ENCODE measurements at places on chromosomes 4 and X.

DNA sequence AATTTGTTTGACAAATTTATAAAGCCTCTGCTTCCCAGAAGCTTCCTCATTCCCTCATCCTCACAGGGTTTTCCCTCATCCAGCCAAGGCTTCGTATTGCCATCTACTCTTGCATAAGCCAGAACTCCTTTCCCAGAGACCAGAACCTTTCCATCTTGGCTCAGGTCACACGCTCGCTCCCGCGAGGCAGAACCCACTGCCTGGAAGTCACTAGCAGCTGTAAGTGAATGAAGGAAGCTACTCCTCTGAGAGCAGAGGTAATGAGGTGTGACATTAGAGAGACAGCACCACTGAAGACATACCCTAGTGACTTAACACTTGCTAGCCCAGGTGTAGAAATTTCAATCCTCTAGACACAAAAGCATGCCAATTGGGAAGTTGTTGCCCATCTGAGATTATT lies 52.5 kb downstream of the LHFPL1 start:
- no peak for DNase-seq

DNA sequence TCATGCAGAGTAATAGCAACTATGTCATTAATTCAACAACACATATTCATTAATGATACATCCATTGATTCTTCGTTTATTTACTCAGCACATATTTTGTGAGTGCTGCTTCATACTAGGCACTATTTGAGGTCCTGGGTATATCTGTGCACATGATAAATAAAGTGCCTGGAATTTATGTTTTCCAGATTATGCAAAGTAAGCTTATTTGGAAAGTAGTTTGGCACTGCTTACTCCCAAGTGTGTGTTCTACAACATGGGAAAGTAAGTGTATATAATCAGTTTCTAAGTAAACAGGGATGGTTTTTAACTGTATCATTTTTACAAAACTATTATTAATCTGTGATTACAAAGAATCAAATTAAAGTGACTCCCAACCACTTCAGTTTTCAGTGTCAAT lies 16.8 kb upstream of the EPGN start:
- no peak for DNase-seq

GRCh38 chr4:113327494-113327893 lies 278.0 kb downstream of the ANK2 start:
- no peak for DNase-seq

- no peak for DNase-seq
These were observed 95.4 kb upstream of the GPR50 start for GRCh38 chrX:151081016-151081415.

GRCh38 chr4:101870874-101871273 lies 80.3 kb downstream of the BANK1 start:
- DNase-seq, result no peak

- no peak for DNase-seq
These were observed 69.1 kb downstream of the FAM53A start for GRCh38 chr4:1614854-1615595.

DNA sequence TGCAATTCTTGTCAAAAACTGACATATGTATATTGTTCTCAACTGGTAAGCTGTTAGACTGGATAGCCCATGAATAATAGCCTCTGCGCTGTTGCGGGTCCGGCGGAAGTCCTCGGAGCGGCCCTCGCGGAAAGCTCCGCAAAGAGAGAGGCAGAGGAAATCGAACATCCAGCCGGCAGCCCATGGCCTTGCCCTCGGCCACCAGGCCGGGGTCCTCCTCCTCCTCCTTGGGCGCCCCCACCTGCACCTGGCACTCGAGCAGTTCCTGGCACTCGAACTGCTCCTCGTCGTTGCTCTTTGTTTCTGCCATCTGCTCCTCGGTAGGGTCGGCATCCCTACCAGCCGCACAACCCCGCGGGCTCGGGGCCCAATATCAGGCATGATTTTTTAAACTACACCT lies 1176.3 kb downstream of the PCDH18 start:
- no peak for DNase-seq

DNA sequence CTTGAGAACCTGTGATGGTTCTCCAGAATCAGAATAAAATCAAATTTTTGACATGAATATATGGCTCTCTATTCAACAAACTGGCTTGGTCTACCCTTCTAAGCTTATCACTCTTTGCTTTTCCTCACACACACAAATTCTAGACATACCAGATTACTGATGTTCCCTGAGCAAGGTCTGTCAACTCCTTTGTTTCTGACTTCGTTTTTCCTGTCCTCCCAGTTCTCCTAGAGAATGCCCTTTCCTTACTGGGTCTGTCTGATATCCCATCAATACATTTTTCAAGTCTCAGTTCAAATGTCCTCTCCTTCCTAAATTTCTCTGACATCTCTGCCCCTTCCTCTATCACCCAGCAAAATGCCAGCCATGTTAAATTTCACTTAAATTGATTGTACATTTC lies 202.1 kb upstream of the IGFBP7 start:
- DNase-seq, result no peak

GRCh38 chr4:56186808-56187523 lies 200.3 kb downstream of the AASDH start:
- DNase-seq, result no peak

DNA sequence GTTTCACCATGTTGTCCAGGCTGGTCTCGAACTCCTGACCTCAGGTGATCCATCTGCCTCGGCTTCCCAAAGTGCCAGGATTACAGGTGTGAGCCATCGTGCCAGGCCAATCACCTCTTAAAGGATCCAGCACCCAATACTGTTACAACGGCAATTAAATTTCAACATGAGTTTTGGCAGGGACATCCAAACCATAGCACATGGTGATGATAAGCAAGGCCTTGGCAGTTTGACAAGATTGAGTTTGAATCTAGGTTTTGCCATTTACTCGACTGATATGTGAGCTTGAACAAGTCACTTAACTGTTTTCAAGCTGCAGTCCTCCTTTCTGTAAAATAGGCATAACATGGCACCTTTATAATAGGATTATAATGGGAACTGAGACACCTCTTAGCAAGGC lies 84.1 kb downstream of the GPR82 start:
- no peak for DNase-seq

- no peak for DNase-seq
These were observed 83.6 kb upstream of the GUCY1A1 start for GRCh38 chr4:155582971-155583437.

GRCh38 chrX:45872480-45872879 lies 671.8 kb upstream of the DIPK2B start:
- DNase-seq, result no peak

GRCh38 chrX:28022371-28022770 lies 41.1 kb upstream of the DCAF8L1 start:
- DNase-seq, result no peak

DNA sequence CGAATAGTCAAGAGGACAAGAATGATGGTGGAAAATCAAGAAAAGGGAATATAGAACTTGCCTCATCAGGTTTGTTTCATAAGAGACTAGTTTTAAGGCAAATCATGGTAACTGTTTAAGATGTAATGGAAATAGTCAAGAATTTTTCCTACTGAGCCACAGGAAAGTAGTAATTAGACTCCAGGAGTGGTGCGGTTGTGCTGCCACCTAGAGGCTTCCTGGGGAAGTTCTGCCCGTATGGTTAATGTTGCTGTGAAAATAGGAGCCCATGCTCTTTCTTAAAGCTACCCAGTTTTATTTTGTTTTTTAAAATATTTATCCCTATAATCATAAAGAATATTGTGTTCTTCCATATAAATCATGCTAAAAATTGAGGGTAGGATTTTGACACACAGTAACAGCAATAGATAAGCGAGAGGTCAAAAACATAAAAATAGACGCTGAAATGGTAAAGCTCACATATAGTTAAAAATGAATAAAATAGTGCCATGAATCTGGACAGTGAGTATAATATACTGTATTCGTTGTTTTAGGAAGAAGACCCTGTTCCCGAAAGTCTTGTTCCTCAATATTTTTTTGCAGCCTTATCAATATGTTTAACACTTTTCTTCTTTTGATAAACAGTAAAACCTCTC lies 87.0 kb downstream of the PHOX2B start:
- DNase-seq, result no peak

DNA sequence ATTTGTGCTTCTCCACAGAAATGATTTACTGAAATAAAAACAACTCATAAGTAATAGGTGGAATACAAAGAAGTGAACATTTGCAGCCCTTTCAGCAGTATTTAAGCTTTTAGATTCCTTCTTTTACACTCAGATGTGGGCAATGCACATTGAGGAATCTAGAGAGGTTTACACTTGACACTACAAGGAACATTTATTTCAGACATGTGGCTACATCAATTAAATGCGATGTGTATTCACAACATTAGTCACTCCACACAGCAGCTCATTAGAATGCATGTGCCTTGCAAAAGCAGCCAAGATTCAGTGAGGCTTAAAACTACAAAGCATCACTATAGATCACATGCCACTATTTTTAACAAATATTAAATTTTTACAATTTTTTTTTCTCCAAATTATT lies 480.7 kb downstream of the INPP4B start:
- no peak for DNase-seq

DNA sequence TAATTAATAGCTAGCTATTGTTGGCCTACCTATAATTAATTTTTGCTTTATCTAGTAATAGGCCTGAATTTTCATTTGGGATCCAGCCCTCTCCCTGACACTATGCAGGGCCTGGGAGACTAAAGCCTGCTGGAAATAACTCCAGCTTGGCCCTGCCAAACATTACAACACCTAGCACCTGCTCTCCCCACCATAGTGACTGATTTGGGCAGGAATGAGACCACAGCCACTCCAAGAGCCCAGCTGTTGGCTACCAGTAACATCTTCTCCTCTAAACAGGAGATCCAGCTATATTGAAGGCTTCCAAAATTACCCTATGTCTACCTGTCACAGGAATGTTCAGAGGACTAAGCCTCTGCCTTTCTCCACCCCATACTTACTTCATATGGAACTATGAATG lies 225.1 kb downstream of the IDS start:
- no peak for DNase-seq

DNA sequence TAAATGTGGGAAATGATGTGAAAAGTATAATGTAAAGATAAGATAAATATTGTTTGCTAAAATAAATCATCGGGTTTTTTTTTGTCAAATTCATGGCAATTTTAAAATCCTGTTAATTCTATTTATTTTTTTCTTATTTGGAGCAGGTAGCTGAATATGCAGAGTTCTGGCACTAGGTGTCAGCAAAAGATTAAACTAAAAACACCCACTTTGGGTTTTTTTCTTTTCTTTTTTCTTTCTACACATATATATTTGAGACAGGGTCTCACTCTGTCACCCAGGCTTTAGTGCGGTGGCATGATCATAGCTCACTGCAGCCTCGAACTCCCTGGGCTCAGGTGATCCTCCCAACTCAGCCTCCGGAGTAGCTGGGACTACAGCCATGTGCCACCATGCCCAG lies 6.9 kb upstream of the RAP2C start:
- no peak for DNase-seq

DNA sequence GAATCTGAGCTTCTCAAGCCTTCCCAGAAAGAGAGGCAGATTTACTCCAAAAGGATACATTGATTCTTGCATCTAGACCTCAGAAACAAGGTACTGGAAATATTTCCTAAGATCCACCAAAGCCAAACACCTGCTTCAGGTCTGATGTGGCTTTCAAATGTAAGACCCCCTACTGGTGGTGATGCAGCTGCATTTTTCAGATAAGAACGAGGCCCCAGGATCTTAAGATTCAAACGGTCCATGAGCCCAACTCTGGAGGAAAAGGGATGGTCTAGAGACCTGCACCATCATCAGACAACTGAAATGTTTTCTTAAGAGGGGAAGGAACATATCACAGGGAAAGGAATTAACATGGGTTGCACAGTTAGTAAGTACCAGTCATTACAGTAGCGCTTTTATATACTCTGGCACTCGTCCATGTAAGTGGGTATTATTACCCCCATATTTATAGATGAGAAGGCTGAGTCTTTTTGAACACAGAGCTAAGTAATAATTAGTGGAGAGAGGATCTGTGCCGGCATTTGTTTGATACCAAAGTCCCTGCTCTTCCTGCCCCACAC lies 73.7 kb downstream of the LEF1 start:
- DNase-seq, result no peak

- DNase-seq, result no peak
These were observed 687.4 kb upstream of the HS3ST1 start for GRCh38 chr4:12116009-12116552.

GRCh38 chr4:111905511-111905910 lies 239.7 kb upstream of the FAM241A start:
- no peak for DNase-seq

DNA sequence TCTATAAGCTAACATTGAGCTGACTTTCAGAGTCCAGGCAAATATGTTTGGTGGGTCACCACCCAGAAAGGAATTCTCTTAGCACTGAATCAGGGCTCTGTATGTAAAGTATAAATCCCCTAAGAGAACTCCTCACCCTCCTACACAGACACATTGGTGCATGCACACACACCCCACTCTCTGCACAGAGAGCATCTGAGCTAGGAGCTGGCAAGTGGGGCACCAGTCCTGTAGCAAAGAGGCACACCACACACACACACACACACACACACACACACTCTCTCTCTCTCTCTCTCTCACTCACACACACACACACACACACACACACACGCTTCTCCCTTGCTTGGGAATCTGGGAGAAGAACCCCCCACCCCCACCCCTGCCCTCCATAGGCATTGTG lies 3.2 kb downstream of the SLITRK2 start:
- no peak for DNase-seq

DNA sequence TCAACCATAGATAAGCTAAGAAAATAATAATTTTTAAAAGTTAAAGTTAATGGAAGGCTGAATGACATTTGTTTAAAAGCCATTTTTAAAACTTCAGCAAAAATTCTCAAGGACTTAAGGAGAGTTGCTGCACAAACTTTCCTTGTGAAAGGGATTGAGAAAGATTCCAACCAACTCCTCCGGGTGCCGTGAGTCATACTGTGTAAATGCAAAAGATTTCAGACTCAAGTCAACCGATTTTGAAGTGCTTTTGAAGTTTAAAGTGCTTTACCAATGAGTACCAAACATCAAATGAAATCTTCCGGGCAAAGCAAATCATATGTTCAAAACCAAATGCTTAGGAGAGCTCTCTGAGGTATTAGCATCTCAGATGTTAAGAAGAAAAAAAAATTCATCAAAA lies 31.4 kb downstream of the VCX2 start:
- DNase-seq, result no peak
